Naive thymus-derived CD8-positive, alpha-beta T cell (primary cell): ENCODE measurements at places on chromosomes 5 and 9. TPM values are rescaled to one million over a fixed set of nuclear protein-coding genes. Genes with fewer than 3 reads are reported as not detected.

GRCh38 chr9:83106772-83107171, 43.8 kb upstream of the RASEF start:
- DNase-seq = no peak

GRCh38 chr9:116954731-116955130, 267.6 kb downstream of the TRIM32 start:
- DNase-seq = no peak

GRCh38 chr5:93874491-93874890, 133.1 kb upstream of the POU5F2 start:
- DNase-seq = no peak

The EQTN gene
- total RNA-seq = not detected

The LRRC26 gene
- total RNA-seq = not detected
